ENCODE measurements at places on chromosomes 1 and 21.
A peak's percentile ranks its signal among the peaks of the same experiment; 100 is the strongest.

DNA sequence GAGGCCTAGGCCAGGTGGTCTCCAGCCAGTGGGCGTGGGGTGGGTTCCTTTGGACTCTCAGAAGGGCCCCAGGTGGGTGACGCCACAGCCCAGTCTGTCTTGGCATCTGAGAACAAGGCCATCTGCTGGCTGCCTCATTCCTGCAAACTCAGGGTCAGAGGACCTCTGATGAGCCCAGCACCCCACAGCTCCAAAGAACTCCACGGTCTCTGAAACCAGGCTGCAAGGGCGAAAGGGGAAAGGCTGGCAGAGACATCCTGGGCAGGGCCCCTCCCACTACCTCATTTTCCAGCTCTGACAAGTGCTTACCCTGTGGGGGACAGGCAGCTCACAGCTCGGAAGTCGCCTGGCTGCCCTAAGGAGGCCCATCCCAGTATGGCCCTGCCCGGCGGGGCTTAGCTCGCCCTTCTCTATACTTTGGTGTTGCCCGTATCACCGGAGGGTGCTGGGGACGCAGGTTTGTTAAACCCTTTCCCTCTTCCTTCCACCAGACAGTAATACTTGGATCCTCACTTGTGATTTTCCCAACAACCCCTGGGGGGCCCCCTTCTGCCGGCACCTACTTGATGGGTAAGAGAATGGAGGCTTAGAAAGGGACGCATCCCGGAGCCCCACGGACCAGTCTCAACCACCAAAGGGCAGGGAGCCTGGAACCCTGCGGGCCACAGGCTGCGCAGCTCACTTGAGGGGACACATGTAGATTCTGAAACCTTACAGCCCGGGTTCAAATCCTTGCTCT is 10.9 kb upstream of the EDN2 start:
- peak; percentile 56 for DNase-seq

- peak; percentile 62 for DNase-seq
Measured at GRCh38 chr1:26779098-26779668, 8.6 kb upstream of the PIGV start.

- no peak for DNase-seq
Measured at GRCh38 chr1:45023663-45024062, 11.6 kb downstream of the UROD start.

GRCh38 chr21:42609811-42610210 is 43.6 kb upstream of the PDE9A start:
- DNase-seq, result no peak

DNA sequence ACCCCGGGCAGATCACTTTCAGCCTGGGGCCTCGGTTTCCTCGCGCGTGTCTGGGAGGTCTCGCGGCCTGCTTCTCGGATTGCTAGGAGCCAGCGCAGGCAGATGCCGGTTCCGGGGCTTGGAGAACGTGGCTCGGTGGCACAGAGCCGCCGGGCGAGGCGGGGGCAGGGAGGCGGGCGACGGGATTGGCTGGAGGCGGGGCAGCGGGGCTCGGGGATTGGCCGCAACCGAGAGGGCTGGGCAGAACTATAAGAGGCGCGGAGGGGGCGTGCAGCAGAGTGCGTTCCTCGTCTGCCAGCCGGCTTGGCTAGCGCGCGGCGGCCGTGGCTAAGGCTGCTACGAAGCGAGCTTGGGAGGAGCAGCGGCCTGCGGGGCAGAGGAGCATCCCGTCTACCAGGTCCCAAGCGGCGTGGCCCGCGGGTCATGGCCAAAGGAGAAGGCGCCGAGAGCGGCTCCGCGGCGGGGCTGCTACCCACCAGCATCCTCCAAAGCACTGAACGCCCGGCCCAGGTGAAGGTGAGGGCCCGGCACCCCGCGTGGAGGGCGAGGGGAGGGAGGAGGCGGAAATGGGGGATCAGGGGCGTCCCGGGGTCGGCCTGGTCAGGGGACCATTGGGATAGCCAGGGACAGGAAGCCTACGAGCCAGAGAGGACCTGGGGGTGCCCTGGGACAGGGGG is at the start of gene MFSD2A:
TSS of gene MFSD2A (plus strand) at position 276 of the 677 bp plus-strand sequence. CDS start at position 424, 148 bp downstream.
- DNase-seq, result peak; percentile 96

- DNase-seq, result no peak
Measured at GRCh38 chr1:106396020-106396419, 660.5 kb upstream of the PRMT6 start.

GRCh38 chr1:51235673-51236530 is at the start of gene RNF11:
RNF11 (plus strand) TSS chr1:51236273; CDS start chr1:51236757, 484 bp downstream.
- peak; percentile 95 for DNase-seq

DNA sequence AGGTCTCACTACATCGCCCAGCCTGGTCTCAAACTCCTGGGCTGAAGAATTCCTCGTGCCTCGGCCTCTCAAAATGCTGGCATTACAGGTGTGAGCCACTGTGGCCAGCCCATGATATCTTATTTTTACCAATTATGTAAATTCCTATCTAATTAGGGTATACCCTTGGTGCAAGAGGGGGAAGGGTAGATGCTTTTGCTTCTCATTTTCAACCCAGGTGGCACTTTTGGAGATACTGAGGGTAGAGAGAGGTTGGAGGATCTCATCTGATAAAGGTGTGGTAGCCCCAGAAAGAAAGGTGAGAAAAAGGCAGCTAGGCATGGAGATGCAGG is 17.4 kb downstream of the ENSA start:
- no peak for DNase-seq

DNA sequence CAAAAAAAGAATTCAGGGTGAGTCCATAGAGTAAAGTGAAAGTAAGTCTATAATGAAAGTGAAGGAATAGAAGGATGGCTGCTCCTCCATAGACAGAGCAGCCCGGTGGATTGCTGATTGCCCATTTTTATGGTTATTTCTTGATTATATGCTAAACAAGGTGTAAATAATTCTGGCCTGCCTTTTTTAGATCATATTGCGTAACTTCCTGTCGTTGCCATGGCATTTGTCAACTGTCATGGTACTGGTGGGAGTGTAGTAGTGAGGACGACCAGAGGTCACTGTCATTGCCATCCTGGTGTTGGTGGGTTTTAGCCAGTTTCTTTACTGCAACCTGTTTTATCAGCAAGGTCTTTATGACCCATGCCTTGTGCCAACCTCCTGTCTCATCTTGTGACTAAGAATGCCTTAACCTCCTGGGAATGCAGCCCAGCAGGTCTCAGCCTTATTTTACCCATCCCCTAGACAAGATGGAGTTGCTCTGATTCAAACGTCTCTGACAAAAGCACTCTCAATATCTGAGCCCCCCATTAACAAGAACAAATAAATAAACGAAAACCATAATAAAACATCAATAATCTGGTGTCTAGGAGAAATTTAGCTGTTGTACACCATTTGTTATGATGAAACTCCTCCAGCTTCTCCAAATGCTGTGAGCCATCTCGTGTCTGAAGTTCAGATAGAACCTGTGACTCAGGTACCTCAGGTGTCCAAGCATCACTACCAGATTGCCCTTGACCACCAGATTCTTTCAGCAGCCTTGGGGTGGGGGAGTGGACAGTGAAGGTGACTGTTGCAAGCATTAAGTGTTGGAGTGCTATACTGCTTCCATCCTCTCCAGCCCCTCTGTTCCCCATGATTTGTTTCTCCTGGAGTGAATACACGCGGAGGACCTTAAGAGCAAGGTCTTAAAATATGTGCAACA is 36.0 kb downstream of the EBNA1BP2 start:
- no peak for DNase-seq

DNA sequence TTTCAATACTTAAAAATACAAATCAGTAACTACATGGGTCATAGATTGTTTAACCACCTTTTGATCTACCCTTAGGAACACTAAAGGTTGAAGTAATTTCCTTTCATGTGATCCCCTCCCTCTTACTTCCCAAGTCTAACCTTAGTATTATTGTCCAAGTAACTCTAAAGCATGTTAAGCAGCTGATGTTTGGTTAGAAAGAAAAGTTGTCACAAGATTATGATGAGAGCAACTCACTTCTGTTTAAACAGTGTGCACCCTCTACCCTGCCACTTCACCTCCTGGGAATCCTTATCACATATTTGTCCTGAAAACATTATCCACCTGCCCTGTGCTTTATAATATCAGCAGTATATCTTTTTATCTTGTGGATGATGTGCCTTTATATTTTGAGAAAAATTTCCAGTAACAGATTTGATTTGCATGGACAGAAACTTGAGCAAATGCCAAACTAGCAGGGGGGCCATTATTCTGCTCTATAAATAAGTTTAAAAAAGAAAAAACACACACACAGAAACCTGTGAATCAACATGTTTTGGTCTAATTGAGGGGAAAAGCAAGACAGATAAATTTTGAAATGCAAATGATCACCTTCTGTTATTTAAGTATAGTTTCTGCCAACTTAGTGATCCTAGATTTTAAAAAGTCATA is 194.3 kb downstream of the RPS6KC1 start:
- DNase-seq, result no peak

DNA sequence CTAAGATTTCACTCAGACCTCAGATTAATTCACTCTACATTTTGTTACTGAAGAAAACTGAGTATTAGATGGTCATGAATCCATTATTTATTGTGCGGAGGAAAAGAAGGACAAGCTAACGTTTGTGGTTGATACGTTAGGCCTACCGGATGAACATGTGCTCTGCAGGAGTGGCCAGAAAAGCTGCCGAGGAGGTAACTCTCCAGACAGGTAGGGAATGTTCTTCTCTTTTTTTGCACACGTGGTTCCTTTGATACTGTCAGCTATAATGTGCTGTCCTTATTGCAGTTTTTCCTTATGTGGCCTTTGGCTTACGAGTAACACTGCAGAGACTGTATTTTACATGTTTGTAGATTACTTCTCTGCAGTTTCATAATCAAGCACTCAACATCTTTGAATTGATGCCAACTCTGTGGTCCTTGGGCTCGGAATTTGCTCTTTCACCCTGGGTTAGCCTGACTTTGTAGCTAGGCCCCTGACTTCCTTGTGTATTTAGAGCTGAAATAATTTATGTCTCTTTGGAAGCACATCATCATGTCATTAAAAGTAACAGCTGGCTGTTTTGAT is 13.6 kb downstream of the MTR start:
- DNase-seq, result peak; percentile 76

Measured in hematopoietic multipotent progenitor cell treated with erythropoietin and hydrocortisone succinate and interleukin-3 and kit ligand, for 4 days (in vitro differentiated cells).